Smooth muscle cell of the brain vasculature (primary cell): ENCODE measurements at places on chromosomes 13 and 19.

DNA sequence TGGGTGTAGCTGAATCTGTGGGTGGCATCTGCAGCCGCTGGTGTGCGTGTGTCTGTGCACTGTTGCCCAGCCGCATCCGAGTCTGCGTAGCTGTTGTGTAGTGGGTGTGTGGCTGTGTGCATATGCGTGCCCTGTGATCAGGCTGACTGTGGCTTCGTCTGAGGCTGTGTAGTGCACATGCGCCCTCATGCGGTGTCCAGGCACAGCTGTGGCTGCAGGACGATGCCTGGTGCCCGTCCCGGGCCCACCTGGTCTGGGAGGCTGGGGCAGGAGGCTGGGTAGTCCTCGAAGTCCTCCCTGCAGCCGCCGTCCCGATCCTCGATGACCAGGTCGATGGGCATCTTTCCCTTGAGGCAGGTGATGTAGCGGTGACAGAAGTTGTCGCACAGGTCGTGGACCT, 4.9 kb downstream of the MEIS3 start:
- DNase-seq: no peak

DNA sequence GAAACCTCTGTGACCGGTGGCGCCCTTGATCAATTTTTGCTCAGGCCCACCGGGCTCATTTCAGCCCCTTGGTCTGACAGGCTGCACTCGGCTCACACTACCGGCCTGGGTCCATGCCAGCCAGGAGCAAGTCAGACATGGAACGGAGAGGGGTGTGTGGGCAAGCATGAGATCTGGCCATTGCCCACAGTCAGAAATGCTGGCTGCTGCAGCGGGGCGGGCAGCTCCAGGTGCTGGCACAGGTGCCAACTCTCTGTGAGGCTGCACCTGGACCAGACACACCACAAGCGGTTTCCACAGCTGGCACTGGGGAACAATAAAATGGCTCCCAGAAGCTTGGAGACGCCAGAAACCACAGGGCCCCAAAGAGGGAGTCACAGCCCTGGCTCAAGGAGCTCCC, 43.6 kb upstream of the LPAR6 start:
- DNase-seq: no peak

DNA sequence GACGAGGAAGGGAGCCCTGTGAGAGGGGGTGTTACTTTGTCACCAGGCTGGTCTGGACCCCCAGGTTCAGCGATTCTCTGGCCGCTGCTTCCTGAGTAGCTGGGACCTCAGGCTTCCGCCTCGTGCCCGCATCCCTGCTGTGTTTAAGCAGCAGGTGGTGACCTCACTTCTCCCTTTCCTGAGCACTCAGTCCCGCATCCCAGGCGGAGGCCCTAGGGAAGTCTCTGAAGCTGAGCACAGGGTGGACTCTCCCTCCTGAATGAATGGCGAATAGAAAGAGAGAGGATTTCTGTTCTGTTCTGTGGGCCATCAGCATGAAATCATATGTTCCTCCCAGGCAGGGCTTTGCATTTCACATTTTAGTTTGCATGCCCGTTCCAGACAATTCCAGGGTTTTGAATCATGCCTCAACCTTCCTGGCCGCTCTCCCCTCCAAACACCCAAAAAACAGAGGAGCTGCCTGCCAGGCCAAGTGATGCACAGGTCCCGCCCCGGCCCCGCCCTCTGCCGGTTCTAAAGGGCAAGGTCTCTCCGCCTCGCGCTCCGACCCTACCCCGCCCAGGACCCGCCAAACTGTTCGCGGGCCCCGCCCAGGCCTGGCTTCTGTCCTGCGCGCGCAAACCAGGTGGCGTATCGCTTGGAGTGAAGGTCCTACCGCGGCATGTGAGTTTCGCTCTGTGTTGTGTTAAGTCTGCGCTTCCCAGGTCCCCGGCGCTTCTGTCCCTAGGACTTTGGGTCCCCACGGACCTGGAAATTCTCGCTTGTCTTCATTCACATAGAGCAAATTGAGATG, 35.1 kb upstream of the ZNF808 start:
- DNase-seq: no peak

GRCh38 chr13:109985871-109986450, 199.6 kb upstream of the IRS2 start:
- no peak for DNase-seq

DNA sequence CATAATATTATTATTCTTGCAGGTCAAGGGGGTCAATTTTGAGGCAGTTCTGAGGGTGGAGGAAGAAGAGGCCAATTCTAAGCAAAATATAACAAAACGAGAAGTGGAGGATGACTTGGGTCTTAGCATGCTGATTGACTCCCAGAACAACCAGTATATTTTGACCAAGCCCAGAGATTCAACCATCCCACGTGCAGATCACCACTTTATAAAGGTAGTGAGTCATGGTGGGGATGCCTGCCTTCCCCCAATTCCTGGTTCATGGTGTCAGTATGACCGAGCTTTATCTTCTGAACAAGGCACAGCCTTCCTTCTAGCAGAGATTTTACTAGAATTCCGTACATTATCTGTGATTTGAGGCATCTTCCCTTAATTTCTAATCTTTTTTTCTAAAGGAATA, 9.4 kb upstream of the DCUN1D2 start:
- no peak for DNase-seq

DNA sequence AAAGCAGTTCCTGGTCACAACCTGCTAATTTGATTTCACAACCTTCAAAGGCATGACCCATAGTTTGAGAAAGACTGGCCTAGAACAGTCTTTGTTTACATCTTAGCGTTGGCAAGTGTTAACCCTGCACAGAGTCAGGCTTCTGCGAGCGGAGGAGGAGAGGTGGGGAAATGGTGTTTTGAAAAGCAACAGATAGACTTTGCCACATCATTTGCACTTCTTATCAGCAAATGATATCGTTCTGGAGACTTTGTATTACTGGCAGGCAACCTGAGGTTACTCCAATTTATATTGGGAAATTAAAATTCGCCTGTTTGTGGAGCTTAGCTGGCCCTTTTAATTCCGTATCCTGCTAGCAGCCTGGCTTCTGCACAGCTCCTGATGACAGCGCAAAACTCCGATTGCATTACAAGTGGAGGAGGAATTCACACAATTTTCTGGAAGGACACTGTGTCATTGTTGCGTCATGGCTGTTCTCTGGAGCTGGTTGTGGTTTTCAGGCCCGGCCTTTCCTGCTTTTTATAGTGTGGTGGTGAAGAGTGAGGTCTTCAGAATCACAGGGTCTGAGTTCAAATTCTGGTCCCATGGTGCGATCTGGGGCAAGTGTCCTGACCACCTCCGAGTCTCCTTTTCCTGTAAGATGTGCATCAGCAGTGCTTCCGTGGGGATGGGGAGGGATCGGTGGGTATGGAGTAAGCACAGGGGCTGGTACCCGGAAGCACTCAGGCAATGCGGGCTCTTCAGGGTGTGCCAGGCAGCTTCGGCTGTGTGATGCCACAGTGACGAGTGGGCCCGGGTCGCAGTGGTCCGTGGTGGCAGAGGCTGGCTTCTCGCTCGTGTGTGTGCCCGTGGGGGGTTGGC, 49.1 kb upstream of the EHD2 start:
- DNase-seq: peak; percentile 89

- no peak for DNase-seq
Observed at GRCh38 chr19:38743394-38744297, 628 bp downstream of the CAPN12 start.

- no peak for DNase-seq
Observed at GRCh38 chr13:42907745-42908144, 84.3 kb downstream of the EPSTI1 start.

- no peak for DNase-seq
Observed at GRCh38 chr19:5216141-5216847, 124.3 kb downstream of the PTPRS start.

DNA sequence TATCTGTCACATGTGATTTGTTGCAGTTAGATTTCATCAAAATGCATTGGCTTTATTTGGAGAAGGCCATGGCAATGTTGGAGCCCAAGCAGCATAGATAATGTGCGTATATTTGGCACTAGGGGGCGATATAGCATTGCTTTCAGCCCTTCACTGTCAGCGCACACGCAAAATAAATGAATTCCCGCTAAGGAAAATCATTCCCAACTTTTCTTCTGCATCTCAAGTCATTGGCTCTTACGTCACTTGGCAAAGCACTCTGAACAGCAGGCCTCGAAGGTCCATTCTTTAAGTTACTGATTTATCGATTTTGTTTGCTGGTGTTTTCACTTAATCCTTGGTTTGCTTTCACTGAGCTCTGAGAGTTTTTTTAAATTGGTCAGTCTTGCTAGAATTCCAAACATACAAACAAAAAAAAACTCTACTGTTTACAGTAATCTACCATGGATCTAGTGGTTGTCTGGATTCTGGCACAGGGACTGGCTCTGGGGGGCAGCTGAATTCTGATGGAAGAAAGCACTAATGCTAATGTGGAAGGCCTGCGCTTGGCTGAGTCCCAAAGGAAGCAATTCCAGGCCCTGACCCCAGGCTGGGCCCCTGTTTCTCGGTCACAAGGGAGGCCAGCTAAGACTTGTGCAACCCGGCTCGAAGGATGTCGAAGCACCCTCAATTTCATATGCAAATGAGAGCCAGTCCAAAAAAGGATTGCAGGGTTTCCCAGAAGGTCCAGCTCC, 97.7 kb upstream of the IPO5 start:
- peak; percentile 54 for DNase-seq

DNA sequence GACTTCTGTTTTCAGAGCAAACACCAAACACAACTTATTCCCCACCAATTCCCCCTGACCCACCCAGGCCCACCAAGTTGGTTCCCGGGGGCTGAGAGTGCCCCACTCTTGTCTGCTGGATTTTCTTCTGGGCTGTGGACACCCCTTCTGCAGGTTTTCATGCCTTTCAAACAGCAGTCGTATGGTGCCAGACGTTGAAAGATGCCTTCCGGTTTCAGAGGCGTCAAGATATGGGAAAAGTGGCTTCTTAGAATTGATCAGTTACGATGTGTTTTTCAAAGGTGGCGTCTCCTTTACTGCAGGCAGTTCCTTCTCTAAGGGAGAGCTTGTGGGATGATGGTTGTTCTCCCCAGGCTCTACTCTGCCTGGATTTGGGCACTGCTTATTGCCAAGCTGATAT, 12.7 kb downstream of the CLEC11A start:
- DNase-seq: no peak

GRCh38 chr19:30704771-30705330, 332.7 kb downstream of the ZNF536 start:
- DNase-seq: no peak

DNA sequence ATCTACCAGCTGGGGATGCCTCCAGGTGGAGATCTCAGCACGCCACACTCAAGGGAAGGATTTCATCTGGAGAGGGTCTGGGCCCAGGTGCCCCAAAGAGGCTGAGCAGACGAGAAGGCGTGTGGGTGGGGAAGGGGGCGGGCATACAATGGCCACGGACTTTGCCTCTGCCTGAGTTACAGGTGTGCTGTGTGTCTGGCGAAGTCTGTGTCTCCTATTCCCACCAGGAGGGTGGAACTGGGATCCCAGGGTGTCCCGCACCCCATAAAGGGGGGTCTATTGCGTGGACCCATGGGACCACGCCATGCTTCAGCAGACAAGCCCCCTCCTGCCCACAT, 3.6 kb downstream of the TLE2 start:
- no peak for DNase-seq

DNA sequence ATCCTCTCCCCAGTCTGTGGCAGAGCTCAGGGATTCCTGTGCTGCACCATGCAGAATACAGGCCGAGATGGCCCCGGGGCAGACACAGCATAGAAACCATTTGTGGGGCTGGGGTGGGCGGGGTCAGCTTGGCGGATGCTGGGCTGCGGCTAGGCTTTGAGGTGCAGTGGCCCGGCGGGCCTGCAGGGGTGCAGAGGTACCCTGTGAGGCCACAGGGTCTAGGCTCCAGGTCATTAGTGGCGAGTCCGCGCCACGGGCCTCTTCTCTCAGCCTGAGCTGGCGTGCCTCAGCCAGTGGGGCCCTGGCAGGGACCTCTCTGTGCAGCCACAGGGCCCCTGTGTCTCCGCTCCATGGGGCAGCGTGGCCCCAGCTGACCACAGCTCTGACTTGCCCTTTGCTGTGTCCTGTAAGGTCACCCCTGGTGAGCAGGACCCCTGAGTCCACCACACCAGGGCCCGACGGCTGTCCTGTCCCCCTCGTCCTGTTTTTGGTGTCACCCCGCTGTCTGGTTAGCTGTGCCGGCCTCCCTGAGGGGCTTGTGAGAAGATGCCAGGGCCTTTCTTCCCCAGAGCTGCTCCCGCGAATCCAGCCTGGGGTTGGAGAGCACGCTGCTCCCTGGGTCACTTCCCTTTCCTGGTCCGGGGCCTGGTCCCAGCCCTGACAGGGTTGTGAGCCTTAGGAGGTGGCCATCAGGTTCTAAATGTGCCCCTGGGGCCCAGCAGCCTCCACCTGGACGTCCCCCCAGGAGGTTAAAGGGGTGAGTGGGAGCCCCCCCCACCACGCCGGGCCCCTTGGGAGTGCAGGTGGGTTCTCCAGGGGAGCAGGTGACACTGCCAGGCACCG, 12.1 kb downstream of the KDM4B start:
- no peak for DNase-seq

DNA sequence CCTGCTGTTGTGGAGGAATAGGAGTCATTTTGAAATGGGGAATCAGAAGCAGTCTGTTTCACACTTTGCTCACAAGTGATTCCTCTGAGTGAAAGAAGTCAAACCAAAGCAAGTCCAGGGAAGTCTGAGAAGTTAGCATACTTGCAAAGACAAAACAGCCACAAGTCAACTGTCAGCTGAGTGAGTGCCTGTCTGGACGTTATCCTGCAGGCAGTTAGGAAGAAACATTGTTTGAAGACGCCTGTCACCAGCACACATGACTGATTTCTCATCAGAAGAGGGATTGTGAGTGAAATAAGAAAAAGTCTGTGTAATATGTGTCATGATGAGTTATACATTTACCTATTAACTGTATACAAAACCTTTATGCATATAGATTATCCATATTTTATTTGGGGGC, 153.5 kb downstream of the KCNRG start:
- no peak for DNase-seq

DNA sequence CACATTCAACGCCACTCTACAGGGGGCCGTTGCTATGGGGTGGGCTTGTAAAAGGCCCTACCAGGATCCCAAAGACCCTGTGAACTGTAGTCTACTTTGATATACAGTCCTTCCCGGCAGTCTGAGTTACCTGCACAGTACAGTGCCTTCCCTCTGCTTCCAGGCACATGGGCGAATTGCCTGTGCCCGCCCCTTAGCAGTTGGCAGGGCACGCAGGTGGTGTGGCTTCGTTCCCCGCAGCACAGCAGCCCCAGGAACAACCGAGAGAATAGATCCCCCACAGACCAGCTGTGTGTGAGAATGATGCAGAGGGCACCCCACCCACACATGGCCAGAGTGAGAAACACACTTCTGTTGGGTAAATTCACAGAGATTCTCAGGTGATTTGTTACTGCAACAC, 60.6 kb downstream of the MRPL57 start:
- DNase-seq: no peak

- peak; percentile 43 for DNase-seq
Observed at GRCh38 chr13:44393391-44393790, 19.8 kb downstream of the SERP2 start.
